ENCODE measurements at places on chromosomes 6 and 20.

- no peak for DNase-seq
Measured at GRCh38 chr6:51463321-51463720, 624.1 kb downstream of the PKHD1 start.

- peak; percentile 28 for DNase-seq
Measured at GRCh38 chr20:58010666-58011065, 217.8 kb downstream of the ANKRD60 start.

DNA sequence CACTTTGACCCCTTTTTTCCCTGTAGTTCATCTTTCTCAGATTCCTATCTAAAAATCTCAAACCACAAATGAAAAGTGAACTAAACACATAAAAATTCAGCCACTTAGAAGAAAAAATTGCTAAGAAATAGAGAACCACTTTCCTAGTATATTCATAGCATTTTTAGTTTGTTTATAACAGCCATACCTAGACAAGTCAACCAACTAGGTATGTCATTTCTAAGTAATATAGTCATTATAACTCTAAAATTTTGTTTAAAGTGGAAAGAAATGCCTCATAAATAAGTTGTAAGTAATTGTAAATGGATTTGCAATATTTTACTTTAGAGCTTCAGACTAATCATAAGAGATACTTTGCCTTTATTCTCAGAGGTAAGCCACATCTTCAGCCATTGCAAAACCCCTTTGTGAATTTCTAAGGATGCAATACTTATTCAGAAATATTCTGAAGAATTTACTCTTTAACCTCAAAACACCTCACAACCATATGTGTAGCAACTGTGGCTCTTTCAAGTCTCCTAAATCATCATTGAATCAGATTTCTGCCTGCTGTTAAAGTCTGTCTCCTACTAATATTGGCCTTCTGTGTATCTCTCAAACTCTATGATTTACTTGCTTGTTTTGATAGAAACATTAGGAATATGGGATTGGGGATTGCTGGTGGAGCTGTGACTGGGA, 6.9 kb upstream of the SUMO4 start:
- DNase-seq: no peak

- peak; percentile 83 for DNase-seq
Measured at GRCh38 chr20:36645998-36646397, at the start of gene SLA2. Gene SLA2 (minus strand): TSS chr20:36646196. CDS start chr20:36641335, 4,861 bp downstream.

GRCh38 chr6:75155631-75156030, 50.2 kb downstream of the COL12A1 start:
- no peak for DNase-seq

- DNase-seq: peak; percentile 45
Measured at GRCh38 chr6:41966214-41966920, 24.8 kb upstream of the CCND3 start.

- DNase-seq: no peak
Measured at GRCh38 chr6:147530132-147531060, 21.9 kb downstream of the SAMD5 start.
